ENCODE measurements at places on chromosomes 12 and 14.

GRCh38 chr14:81219759-81220579, 790 bp downstream of the GTF2A1 start:
- DNase-seq, result peak; percentile 12

DNA sequence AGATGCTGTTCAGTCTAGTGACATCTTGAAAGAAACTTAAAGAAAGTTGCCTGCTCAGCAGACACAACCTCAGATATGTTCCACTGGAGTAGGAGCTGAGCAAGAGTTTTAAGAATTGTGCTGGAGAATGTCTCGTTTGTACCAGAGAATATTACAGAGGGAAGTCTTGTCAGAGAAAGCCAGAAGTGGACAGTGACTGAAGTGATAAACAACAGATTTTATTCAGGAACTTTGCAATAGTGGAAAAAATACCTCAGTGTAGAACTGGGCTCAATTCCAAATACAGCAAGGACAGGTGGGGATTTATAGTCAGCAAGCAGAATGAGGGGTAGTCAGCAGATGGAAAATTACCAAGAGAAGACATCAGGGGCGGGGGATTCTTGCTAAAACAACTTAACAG, 18.6 kb downstream of the ZDHHC17 start:
- no peak for DNase-seq

DNA sequence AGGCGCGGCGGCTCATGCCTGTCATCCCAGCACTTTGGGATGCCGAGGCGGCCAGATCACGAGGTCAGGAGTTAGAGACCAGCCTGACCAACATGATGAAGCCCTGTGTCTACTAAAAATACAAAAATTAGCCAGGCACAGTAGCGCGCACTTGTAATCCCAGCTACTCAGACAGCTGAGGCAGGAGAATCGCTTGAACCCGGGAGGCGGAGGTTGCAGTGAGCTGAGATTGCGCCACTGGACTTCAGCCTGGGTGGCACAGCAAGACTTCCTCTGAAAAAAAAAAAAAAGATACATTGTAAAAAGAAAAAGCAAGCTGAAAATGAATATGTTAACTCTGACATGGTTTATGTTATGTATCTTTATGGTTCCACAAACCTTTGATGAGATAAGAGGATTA, 33.6 kb downstream of the RPGRIP1 start:
- no peak for DNase-seq

- DNase-seq, result no peak
Measured at GRCh38 chr12:91695964-91696363, 449.7 kb downstream of the BTG1 start.

GRCh38 chr12:114220311-114220710, 185.6 kb downstream of the TBX5 start:
- DNase-seq, result no peak

DNA sequence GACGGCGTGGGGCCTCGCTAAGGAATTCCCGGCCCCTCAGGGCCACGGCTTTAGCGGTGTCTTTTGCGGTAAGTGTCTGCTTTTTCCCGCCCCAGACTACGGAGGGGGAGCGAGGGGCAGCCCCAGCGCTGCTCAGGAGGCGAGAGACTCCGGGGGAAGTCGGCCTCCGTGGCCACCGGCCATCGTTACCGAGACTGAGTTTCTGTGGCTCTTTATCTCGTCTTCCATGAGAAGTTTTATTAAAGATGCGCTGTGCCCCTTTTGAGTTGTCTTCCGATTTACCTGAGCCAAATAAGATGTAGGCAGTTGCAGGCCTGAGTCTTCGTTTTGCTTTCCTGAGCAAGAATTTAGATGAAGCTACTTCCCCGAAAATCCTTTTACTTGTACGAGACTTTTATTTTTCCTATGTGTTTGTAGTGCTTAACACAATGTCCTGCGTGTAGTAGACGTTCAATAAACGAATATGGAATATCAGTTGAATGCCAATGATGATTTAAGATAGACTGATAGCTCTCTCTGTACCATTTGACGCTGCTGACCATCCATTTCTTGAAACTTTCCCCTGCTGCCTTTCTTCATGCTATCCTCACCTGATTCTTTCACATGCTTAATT, 462 bp downstream of the SRP54 start:
- DNase-seq, result no peak

- no peak for DNase-seq
Measured at GRCh38 chr12:40207551-40207950, 17.2 kb upstream of the LRRK2 start.

DNA sequence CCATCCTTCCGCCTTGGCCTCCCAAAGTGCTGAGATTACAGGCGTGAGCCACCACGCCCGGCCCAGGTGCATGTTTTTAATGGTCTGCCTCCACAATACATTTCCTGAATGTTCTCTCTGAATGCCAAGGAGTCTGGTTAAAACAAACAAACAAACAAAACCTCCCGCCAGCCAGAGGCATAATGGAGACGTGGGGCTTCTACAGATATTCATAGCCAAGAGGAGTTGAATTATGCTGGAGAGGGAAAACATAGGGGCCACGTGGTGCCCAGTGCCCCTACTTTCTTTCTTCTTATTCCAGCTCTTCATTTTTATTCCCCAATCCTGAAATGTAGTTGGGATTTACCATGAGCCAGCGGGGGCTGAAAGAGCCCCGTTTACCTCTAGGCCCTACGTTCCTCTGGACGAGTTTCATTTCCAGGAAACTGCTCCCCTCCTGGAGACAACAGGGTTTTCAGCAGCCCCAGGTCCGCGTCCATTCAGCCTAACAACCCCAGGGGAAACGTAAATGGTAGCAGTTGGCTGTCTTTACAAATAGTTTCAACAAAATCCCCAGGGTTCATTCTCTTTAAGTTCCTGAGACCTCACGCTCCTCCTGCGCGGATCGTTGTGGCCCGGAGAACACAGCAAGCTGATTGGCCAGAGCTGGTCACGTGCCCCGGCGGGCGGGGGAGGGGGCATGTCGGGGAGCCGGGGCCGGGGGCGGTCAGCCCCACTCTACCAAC, 108.5 kb upstream of the ESRRB start:
- no peak for DNase-seq

GRCh38 chr14:61254808-61255526, 26.2 kb downstream of the TMEM30B start:
- DNase-seq, result no peak

DNA sequence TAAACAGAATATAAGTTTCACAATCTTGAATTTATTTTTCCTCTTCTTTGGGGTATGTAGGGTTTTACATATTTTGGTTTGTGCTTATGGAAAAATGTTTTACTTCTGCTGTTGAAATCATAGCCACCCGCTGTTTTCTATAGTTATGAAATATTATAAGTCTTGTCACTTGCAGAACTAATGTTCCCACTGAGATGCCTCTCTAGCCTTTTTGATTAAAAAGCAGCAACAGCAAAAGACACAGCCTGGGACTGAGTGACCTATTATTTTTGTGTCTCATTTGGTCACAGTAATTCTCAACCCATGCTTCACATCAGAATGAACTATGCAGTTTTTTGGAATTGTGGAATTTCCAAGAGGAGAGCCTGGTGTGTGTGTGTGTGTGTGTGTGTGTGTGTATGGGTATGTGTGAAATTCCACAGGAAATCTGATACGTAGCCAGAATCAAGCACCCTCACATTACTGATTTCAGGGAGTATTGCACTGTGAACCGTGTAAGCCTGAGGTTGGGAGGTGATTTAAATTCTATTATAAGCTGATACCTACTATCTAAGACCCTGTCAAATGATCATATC, 55.7 kb upstream of the FRMD6 start:
- DNase-seq, result no peak

- no peak for DNase-seq
Measured at GRCh38 chr12:64825143-64826021, 935 bp downstream of the TBC1D30 start.

Measured in stimulated activated CD4-positive, alpha-beta T cell treated with anti-CD3 and anti-CD28 coated beads, Interleukin-4, amount 100 ng/mL, for 4 hours (primary cell).